ENCODE measurements at places on chromosomes 13 and 19.

- DNase-seq, result no peak
Observed at GRCh38 chr13:105334211-105334610, 1201.3 kb downstream of the EFNB2 start.

DNA sequence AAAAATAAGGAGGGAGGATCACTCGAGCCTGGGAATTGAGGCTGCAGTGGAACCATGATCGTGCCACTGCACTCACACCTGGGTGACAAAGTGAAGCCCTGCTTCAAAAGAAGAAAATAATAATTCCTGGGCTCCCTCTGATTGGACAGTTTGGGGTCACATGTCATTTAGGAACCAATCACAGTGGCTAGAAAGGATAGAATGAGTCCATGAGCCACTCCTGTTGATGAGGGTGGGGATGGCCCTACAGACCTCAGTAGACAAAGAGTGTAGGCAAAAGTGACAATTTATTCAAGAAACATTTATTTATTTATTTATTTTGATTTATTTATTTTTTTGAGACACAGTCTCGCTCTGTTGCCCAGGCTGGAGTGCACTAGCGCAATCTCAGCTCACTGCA, 26.8 kb upstream of the ADGRE5 start:
- DNase-seq, result no peak

DNA sequence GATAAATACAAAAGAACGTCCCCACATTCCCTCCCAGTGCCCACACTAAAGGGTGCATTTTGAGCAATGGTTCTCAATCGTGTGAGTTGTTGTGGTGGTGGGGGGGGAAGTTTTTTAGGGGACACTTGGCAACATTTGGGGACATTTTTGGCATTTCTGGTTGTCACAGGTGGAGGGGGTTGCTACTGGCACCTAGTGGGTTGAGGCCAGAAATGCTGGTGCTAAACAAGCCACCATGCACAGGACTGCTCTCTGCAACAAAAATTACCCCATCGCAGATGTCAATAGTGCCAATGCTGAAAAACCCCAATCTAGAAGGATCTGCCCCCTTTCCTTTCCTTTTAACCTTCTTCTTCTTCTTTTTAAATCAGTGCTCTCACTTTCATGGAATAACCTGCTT, 453.3 kb downstream of the TSHZ3 start:
- no peak for DNase-seq

- DNase-seq, result no peak
Observed at GRCh38 chr13:61052175-61052574, 363.5 kb downstream of the PCDH20 start.

GRCh38 chr19:10566658-10567410, 1.0 kb upstream of the KRI1 start:
- no peak for DNase-seq

- DNase-seq, result no peak
Observed at GRCh38 chr19:13002166-13002898, 7.1 kb downstream of the NFIX start.

DNA sequence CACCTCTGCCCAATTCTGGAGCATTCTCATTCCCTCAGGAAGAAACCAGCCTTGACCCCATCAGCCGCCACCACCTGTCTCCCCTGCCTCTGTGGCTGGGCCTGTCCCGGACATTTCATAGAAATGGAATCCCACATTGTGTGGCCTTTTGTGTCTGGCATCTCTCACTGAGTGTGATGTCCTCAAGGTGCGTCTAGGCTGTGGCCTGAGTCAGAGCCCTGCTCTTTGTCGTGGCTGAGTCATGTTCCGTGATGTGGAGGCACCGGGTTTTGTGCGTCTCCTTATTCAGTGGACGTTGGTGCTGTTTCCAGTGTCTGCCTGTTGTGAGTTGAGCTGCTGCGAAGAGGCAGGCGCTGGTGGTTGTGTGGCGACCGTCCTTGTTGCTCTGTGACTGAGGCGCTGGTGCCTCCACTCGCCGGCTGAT, 3.5 kb downstream of the FZR1 start:
- DNase-seq, result no peak

GRCh38 chr13:42740753-42741152, 40.6 kb upstream of the FAM216B start:
- DNase-seq, result no peak

GRCh38 chr19:16117594-16118033, 5.9 kb downstream of the RAB8A start:
- no peak for DNase-seq

GRCh38 chr19:18287836-18288772, 6.7 kb upstream of the JUND start:
- DNase-seq, result no peak

DNA sequence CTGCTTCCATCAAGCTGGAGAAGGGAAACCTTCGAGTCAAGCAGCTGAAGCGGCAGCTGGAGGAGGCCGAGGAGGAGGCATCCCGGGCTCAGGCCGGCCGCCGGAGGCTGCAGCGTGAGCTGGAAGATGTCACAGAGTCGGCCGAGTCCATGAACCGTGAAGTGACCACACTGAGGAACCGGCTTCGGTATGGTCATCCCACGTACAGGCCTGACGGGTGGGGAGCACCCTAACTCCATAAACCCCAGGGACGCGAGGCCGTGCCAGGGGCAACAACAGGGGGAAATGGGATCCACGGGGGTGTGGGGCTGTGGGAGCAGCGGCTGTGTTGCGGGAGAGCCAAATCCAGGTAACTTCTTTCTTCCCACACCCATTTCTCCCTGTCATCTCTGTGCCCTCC, 20.2 kb downstream of the KCNC3 start:
- DNase-seq, result no peak

- no peak for DNase-seq
Observed at GRCh38 chr13:114324334-114324733, 10.0 kb downstream of the CHAMP1 start.

DNA sequence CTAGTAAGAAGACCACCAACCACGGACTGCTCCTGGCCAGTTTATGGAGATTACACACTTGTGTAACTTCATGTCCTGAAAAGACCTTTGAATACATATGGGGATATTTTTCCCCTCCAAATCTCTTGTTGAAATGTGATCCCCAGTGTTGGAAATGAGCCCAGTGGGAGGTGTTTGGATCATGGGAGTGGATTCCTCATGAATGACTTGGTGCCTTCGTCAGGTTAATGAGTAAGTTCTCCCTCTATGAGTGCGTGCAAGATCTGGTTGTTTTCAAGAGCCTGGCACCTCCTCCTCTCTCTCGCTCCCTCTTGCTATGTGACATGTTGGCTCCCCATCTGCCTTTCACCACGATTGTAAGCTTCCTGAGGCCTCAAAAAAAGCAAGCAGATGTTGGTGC, 769.0 kb upstream of the SLITRK1 start:
- DNase-seq, result no peak

GRCh38 chr13:76822698-76823267, 63.4 kb downstream of the KCTD12 start:
- no peak for DNase-seq

DNA sequence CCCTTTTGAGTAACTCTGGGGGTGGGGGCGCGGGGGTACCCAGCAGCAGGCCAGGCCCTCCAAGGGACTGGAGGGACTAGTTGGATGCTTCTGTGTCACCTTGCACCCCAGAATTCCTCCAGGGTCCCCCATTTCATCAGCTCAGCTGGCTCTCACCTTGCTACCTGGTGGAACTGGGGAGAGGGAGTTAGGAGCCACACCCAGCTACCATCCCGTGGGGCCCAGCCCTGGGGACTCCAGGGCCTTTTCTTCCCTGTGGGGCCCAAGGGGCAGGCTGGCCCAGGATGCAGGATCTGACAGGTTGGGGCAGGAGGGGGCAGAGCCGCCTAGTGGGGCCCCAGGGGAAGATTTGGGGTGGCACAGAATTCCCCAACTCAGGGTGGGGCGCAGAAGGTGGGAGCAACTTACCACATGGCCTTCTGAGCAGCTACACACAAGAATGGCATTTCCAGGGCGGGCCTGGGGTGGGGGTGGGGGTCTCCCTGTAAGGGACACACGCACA, 32.8 kb upstream of the NANOS3 start:
- DNase-seq, result no peak

DNA sequence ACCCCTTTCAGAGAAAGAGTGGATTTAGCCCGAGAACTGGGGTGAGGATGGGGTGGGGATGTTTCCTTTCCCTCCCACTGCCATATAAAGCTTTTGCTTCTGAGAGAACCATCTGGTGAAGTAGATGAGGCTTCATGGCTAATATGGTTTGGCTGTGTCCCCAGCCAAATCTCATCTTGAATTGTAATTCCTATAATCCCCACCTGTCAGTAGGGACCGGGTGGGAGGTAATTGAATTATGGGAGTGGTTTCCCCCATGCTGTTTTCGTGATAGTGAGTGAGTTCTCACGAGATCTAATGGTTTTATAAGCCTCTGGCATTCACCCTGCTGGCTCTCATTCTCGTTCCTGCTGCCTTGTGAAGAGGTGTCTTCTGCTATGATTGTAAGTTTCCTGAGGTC, 270.9 kb downstream of the LMO7 start:
- DNase-seq, result no peak

- DNase-seq, result no peak
Observed at GRCh38 chr13:77859450-77859849, 59.2 kb downstream of the EDNRB start.

DNA sequence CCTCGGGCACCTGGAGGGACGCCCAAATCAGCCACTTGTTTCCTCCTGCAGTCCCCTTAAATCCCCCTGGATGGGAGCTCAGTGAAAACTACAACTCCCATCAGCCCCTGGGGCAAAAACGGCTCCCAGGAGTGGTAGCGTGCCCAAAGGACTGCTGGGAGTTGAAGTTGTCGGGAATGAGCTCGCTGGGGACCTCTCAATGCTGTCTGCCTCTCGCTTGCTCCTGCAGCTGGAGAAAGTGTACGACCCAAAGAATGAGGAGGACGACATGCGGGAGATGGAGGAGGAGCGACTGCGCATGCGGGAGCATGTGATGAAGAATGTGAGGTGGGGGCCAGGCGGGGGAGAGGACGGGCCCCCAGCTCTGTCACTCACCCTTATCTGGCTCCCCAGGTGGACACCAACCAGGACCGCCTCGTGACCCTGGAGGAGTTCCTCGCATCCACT, 14.7 kb upstream of the DHDH start:
- DNase-seq, result no peak

GRCh38 chr19:10737722-10738121, 19.8 kb downstream of the DNM2 start:
- no peak for DNase-seq

GRCh38 chr19:46328079-46328478, 18.8 kb upstream of the PPP5C start:
- no peak for DNase-seq

- DNase-seq, result no peak
Observed at GRCh38 chr13:67518785-67519184, 288.6 kb upstream of the PCDH9 start.

- DNase-seq, result no peak
Observed at GRCh38 chr13:33694546-33694945, 123.4 kb upstream of the RFC3 start.

DNA sequence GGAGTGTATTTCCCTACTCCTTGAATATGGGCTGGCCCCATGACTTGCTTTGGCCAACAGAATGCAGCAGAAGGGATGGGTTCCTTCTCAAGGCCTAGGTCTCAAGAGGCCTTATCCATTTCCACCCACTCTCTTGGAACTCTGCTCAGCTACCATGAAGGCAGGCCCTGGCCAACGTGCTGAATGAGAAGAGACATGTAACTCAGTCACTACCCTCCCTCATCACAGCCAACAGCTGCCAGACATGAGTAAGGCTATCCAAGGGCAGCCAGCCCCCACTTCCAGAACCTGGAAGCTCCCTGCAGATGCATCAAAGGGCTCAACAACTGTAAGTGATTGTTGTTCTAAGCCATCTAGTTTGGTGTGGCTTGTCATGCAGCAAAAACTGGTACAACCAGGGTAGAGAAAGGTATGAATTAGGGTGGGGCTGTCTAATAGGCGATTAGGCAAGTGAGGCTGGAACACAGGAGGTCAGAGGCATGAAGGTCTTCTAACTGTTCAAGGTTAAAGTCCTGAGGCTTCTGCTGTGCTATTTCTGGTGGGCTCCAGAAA, 1.4 kb upstream of the RASL11A start:
- DNase-seq, result no peak

DNA sequence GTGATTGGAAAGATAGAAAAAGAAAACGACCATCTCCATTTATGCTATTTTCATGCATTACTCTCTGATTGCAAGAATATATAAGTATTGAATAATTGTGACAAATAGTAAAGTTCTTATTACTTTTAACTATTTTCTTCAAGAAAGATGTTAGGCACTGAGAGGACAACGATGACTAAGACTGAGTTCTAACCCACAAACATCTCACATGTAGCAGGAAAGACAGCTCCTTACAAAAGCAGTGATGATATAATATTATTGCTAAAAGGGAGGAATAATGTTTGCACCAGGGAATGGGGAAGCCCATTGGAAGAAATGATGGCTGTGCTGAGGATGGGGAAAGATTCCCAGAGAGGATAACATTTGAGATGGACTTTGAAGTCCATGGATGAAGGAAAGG, 22.6 kb downstream of the RXFP2 start:
- DNase-seq, result no peak

GRCh38 chr19:12606796-12607195, 3.8 kb downstream of the ZNF490 start:
- no peak for DNase-seq

GRCh38 chr13:34044041-34044440, 226.1 kb downstream of the RFC3 start:
- no peak for DNase-seq

GRCh38 chr13:100350601-100351000, 238.0 kb downstream of the GGACT start:
- DNase-seq, result no peak

DNA sequence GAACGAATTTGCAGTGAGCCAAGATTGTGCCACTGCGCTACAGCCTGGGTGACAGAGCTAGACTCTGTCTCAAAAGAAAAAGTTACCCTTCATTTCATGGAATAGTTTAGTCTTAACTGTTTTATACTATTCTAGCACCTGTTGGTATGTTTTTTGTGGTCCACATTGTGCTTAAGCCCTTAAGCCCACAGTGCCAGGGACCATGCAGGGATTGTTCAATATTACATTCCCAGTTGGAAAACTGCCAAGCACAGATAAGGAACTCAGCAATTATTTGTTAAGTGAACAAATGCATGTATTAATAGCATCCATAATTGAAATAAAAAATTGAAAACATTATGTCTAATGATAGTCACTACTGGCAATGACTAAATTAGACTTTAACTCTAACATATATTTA, 193.5 kb downstream of the PCDH17 start:
- DNase-seq, result no peak

GRCh38 chr13:110641055-110642015, 26.0 kb downstream of the NAXD start:
- no peak for DNase-seq

- no peak for DNase-seq
Observed at GRCh38 chr13:50521831-50522149, 321.7 kb downstream of the DLEU7 start.

- DNase-seq, result no peak
Observed at GRCh38 chr19:49301165-49301865, 23.7 kb downstream of the SLC6A16 start.

- DNase-seq, result no peak
Observed at GRCh38 chr13:113579686-113580085, 4.9 kb upstream of the TFDP1 start.

All from esophagus squamous epithelium (tissue), 5 donors.